ENCODE measurements at places on chromosomes 6 and 20. TPM values are rescaled to one million over a fixed set of nuclear protein-coding genes. Genes with fewer than 3 reads are reported as not detected.

CCNC gene
- 80.5 TPM for total RNA-seq

DNA sequence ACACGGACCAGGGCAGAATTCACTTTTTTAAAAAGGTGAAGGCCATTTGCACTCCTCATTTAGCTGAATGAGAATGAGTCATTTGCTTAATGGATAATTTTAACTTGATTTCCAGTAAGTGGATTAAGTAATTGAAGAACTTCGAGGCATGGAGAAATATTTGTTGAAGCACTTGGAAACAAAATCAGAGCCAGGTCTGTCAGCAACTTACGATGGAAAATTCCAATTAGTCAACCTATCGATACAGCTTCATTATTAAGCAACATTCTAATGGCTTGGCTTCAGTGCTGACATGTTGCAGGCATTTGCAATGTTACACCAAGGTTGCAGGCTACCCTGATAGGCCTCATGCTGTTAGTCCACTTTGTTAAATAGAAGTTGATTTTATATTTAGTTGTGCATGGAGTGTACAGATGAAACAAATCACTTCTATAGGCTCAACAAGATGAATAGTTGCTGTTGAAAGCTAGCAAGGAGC lies 423.5 kb upstream of the SLC35B3 start:
- H3K4me1 ChIP-seq: no peaks in the 10 kb centered on the region
- H3K27me3 ChIP-seq: no peaks in the 10 kb centered on the region
- H3K27ac ChIP-seq: no peak overlapping the region
- no peak for DNase-seq
- H3K4me3 ChIP-seq: no peak overlapping the region

DNA sequence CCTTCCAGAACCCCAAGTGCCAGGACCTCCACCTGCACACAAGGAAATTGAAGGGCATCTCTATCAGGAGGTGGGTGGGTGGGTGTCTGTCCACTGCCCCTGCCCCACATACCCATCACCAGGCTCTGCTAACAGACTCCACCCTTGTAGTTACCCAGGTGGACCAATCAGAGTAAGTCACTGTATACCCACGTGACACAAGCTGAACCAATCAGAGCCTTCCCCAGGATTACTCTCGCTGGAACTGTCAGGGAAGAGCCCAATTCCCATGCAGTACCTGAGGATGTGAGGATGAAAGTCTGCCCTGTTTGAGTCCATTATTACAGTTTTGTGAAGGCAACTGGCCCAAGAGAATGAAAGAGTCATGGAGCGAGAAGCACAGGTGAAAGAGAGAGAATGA lies 4.2 kb downstream of the OCSTAMP start:
- DNase-seq: no peak
- H3K27me3 ChIP-seq: peaks cover 19% of the 10 kb centered on the region
- no peak overlapping the region for H3K4me3 ChIP-seq
- H3K4me1 ChIP-seq: peaks cover 19% of the 10 kb centered on the region
- H3K36me3 ChIP-seq: peaks cover 3% of the 10 kb centered on the region

PRICKLE4 gene
- total RNA-seq: not detected

- no peaks in the 10 kb centered on the region for H3K27me3 ChIP-seq
- H3K4me3 ChIP-seq: no peak overlapping the region
- H3K36me3 ChIP-seq: peaks cover 12% of the 10 kb centered on the region
- H3K27ac ChIP-seq: peak overlapping the region; percentile 89
- peak; percentile 73 for DNase-seq
Measured at GRCh38 chr6:37033255-37033654, 27.8 kb downstream of the FGD2 start.

DNA sequence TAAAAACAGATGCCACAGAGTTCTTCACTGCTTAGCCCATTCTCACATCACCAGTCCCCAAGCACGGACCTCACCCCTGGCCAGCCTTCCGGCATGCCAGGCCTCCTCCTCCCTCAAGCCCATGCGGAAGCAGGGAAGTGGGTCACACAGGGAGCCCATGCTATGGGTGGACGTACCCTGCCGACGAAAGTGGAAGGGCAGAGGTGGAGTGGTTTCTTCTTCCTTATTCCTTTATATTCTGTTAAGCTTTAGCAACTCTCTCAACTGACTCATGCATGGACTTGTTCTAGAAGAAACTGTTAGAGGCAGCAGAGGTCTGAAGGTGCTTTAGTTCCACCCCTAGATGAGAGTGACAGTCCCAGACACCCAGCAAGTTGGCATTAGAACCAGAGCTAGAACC lies 118.6 kb downstream of the LY86 start:
- H3K27me3 ChIP-seq: peaks cover 7% of the 10 kb centered on the region
- no peak overlapping the region for H3K27ac ChIP-seq
- no peak overlapping the region for H3K4me3 ChIP-seq
- H3K36me3 ChIP-seq: no peaks in the 10 kb centered on the region

DNA sequence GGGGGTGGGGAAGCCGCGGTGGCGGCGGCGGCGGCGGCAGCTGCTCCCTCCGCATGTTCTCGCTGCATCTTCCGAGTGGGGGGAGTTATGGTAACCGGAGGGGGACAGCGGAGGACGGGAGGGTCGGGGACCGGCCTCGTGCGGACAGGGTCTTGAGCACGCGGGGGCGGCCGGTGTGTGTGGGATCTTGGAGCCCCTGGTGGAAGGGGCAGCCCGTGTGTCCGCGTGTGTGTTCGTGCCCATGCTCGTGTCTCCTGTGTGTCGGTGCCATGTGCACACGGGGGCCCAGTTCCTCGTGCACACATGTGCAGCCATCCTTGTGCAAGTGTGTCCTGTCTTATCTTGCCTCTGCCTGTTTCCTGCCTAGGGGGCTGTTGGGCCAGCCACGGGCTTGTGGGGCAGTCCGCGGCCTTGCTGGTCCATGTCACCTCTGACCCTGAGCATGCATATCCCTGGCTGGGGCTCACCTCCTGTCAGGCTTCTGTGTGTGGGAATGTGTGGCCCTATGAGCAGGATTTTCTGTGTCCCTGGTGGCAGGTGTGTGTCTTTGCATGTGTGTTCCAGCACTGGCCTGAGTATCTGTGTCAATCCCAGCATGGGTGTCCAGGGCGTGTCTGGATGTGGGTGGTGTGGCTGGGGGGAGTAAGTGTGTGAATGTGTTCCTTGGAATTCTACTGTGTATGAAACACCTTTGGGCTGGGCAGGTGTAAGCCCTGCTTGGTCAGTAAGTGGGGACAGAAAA lies 8.5 kb downstream of the SYNGAP1 start:
- H3K27ac ChIP-seq: peak overlapping the region; percentile 89
- no peaks in the 10 kb centered on the region for H3K27me3 ChIP-seq
- DNase-seq: peak; percentile 43
- H3K36me3 ChIP-seq: peaks cover 20% of the 10 kb centered on the region

ABHD16B gene
- not detected for total RNA-seq

DNA sequence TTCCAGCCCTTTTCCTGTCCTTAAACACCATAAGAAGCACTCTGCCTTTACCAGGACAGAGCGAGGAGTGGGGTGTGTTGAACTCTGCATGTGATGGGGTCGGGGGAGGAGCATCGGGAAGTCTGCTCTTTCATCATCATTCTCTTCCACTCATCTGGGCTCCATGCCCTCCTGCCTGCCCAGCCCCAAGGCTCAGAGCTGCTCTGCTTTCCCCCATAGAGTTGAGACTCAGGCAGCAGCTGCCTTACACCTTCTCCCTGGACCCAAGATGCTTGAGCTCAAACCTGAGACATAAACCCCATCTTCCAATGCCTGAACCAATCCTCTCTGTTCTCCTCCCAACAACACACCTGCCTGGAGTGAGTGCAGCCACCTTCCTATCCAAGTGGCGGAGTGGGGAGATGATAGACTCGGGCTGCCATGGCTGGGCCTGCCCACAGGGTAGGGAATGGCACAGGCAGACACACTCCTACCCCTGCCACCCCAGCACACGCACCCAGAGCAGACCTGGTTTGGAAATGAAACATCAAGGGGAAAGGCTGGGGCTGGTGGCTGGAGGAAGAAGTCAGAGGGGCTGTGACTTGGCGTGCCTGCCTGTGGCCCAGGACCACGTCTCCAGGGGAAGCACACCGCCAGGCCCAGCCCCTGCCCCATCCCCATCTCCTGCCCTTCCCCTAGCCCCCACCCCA lies 28.4 kb downstream of the TFEB start:
- H3K27ac ChIP-seq: peak overlapping the region; percentile 93
- H3K27me3 ChIP-seq: no peaks in the 10 kb centered on the region
- DNase-seq: peak; percentile 21

GRCh38 chr6:40036186-40036585 lies 101.9 kb upstream of the MOCS1 start:
- H3K36me3 ChIP-seq: no peaks in the 10 kb centered on the region
- no peak overlapping the region for H3K27ac ChIP-seq

- H3K36me3 ChIP-seq: peaks cover 7% of the 10 kb centered on the region
- peaks cover 2% of the 10 kb centered on the region for H3K4me1 ChIP-seq
- H3K4me3 ChIP-seq: no peak overlapping the region
- H3K27me3 ChIP-seq: no peaks in the 10 kb centered on the region
Measured at GRCh38 chr6:5191722-5192121, 69.0 kb downstream of the LYRM4 start.

SIRPD gene
- total RNA-seq: not detected

DNA sequence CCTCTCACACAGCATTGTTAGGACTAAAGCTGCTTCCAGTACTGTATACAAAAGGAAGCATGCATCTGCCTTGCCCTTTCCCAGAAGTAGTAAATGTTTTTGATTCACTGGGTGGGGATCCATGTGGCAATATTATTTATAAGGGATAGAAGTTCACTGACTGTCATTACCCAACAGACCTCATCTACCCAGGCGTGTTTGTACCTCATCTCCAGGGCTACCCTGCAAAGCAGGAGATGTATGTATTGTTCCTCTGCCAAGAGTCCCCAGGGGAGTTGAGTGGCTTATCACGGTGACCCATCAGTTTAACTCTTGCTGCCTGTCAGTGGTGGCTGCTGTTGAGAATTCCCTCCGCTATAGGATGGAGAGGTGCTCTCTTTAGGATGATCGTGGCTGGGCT lies 42.5 kb downstream of the SLC24A3 start:
- no peaks in the 10 kb centered on the region for H3K4me1 ChIP-seq
- no peaks in the 10 kb centered on the region for H3K36me3 ChIP-seq
- H3K27me3 ChIP-seq: peaks cover 8% of the 10 kb centered on the region
- H3K27ac ChIP-seq: no peak overlapping the region
- DNase-seq: no peak
- H3K4me3 ChIP-seq: no peak overlapping the region

SAMD10 gene
- 16.7 TPM for total RNA-seq

NR2E1 gene
- total RNA-seq: not detected

EIF6 gene
- total RNA-seq: 179 TPM

- H3K4me3 ChIP-seq: no peak overlapping the region
- H3K27ac ChIP-seq: no peak overlapping the region
- H3K36me3 ChIP-seq: peaks cover 48% of the 10 kb centered on the region
- DNase-seq: no peak
- no peaks in the 10 kb centered on the region for H3K4me1 ChIP-seq
Measured at GRCh38 chr6:100538086-100538485, 73.4 kb upstream of the SIM1 start.

DNA sequence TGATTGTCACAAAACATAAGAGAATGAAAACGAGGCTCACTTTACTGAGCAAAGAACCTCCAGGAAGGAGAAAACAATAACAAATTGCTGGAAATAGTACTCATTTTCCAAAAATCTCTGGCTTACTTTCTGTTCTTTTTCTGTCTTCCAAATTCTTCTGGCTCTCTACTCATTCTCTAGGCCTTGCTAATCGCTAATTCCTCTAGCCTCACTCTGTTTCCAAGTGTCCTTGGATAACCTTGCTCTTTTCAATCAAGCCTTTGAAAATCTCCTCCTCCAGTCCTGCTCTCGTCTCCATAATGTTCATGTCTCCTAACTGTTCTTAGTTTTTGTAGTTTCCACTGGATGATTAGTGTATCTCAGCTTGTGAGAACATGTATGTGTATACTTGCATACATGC lies 96.2 kb upstream of the MAP7 start:
- no peak for DNase-seq
- H3K27me3 ChIP-seq: no peaks in the 10 kb centered on the region
- peaks cover 1% of the 10 kb centered on the region for H3K4me1 ChIP-seq
- H3K36me3 ChIP-seq: no peaks in the 10 kb centered on the region

DNA sequence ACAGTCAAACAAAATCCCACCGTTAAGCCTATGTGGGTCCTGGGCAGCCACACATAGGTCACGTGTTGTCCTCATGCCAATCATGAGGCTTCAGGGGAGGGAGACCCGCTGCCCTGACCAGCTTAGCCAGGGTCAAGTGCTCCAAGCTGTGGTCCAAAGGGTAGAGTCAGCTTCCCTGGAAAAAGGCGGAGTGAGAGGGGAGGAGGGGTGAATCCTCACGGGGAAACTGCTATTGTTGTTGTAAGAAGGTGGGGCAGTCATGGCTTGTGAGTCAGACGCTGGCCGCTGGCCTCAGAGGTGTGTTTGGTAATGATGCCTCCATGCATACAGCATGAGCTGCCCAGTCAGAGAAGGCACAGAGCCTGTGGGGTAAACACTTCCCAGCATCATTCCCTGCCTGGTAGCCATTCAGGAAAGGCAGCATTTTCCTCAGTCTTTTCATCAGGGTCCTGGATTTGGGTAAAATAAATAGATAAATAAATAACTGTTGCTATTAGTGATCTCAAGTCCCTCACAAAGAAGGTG lies 8.7 kb downstream of the CST3 start:
- no peak overlapping the region for H3K27ac ChIP-seq
- no peak overlapping the region for H3K4me3 ChIP-seq
- H3K36me3 ChIP-seq: no peaks in the 10 kb centered on the region

DNA sequence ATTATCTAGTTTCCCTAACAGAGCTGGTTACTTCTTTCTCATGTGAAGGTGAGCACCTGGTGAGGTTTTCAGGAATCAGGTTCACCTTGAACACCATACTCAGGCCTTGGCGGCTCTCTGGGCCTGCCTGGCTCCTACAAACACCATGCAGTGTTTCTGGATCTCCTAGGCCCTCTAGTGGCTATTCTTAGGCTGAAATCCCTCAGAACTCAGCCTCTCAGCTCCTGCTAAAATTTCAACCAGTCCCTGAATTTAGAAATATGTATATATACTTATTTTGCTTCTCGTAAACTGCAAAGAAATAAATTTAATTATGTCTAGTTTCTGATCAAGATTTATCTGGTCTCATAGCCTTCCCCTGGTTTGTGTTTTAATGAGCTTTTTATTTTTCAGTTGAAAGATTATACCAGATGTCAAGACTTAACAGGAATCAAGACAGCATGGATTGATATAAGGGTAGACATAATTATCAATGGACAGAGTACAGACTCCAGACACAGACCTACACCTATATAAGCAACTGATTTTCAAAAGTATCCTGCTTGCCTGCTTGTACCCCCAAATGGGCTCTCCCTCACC lies 55.9 kb downstream of the ANKEF1 start:
- H3K27ac ChIP-seq: no peak overlapping the region
- H3K4me1 ChIP-seq: no peaks in the 10 kb centered on the region
- no peak for DNase-seq

GRCh38 chr6:41072836-41073202 lies at the start of gene NFYA:
TSS of gene NFYA (plus strand) at chr6:41072974. CDS start at chr6:41079090, 6,116 bp downstream.
- H3K27me3 ChIP-seq: no peaks in the 10 kb centered on the region
- H3K36me3 ChIP-seq: peaks cover 19% of the 10 kb centered on the region
- no peak for DNase-seq

GRCh38 chr20:43849496-43850186 lies 65.0 kb upstream of the TOX2 start:
- H3K4me1 ChIP-seq: peaks cover 11% of the 10 kb centered on the region
- no peak overlapping the region for H3K27ac ChIP-seq
- H3K27me3 ChIP-seq: no peaks in the 10 kb centered on the region
- no peak for DNase-seq

- no peak overlapping the region for H3K4me3 ChIP-seq
- peaks cover 36% of the 10 kb centered on the region for H3K36me3 ChIP-seq
- no peak overlapping the region for H3K27ac ChIP-seq
- no peaks in the 10 kb centered on the region for H3K27me3 ChIP-seq
- peak; percentile 17 for DNase-seq
Measured at GRCh38 chr6:38671885-38672467, 31.0 kb downstream of the GLO1 start.

- peak overlapping the region; percentile 18 for H3K4me3 ChIP-seq
- H3K27ac ChIP-seq: peak overlapping the region; percentile 38
- peaks cover 70% of the 10 kb centered on the region for H3K4me1 ChIP-seq
- no peaks in the 10 kb centered on the region for H3K27me3 ChIP-seq
Measured at GRCh38 chr6:30323806-30324205, 2.9 kb upstream of the TRIM39 start.
